ENCODE measurements at places on chromosomes 5 and 9.

- no peak for DNase-seq
These were observed 295.5 kb upstream of the SMC2 start for GRCh38 chr9:103798620-103799019.

DNA sequence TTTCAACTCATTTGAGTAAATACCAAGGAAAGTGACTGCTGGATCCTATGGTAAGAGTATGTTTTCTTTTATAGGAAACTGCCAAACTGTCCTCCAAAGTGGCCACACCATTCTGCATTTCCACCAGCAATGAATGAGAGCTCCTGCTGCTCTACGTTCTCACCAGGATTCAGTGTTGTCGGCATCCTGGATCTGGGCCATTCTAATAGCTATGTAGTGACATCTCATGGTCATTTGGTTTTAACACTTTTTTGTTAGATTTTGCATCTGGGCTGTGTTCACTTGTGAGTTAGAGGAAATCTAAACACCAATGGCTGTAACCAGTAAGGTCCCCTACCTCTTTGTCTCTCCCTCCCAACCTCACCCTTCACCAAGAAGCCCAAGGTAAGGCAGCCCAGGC, 115.9 kb downstream of the ATPSCKMT start:
- no peak for DNase-seq

DNA sequence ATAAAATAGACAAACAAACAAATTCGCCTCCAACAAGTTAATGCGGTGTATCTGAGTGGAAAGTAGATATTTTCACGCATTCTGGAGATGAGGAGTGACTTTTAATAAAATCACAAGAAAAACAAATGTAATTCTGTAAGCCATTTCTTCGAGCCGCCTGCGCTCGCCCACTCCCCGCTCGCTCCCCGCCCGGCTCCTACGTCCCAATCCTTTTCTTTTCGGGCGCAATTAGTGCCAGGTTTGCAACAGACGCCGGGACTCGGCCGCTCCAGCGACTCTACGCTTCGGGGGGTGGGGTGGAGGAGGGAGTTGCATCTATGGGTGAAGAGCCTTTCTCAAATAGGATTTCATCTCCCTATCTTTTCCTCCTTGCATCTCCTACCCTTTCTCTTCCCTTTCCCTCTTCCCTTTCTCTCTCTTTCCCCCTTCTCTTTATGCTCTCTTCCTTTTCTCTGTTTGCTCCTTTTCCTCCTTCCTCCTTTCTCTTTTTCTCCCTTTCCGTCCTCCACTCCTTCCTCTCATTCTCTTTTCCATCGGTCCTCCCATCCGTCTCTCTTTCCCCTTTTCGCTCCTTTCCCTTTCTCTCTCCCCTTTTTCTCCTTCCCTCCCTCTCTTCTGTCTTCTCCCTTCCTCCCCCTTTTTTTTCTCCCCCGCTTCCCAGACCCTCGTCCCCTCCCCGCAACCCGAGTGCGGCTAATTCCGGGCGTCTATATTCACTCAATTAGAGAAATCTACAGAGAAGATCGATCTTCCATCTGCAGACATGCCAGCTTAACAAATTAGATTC, 6.1 kb upstream of the OTP start:
- DNase-seq = no peak

DNA sequence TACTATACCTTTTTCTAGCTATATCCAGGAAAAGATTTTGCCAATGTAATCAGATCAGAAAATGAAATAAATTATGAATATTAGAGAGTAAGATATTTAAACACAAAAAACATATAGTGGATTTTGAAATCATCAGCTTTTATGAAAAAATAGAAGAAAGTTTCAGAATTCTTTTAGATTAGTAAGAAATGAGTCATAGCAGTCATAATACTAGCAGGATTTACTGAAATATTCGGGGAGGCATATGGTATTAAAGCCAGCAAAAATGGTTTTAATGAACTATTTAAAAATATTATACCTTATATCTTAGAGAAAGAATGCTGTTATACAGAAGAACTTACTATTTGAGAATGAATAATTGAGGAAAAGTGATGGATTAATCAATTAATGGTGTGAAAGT, 303.6 kb upstream of the NUDT12 start:
- DNase-seq = no peak

DNA sequence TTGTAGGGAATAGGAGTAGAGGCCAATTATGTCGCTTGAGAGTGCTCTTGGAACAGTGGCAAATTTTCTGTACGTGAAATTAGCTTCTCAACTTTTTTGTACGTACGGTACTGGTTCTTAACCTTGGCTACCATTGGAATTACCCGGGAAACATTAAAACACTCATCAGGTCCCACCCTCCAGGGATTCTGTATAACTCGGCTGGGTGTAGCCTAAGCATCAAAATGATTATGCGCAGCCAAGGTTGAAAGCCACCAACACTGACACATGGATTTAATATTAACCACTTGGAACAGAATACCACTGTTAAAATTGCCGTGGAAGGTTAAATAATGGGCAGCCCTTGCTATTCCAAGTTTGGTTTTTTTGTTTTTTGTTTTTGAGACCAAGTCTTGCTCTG, 17.4 kb downstream of the DNAJA1 start:
- no peak for DNase-seq

- DNase-seq = no peak
These were observed 26.1 kb upstream of the RNU6ATAC start for GRCh38 chr9:134190232-134191121.

GRCh38 chr5:138064526-138064925, 19.3 kb upstream of the WNT8A start:
- no peak for DNase-seq

GRCh38 chr5:2764581-2764980, 13.1 kb upstream of the IRX2 start:
- no peak for DNase-seq

- no peak for DNase-seq
These were observed 168.4 kb upstream of the MAP1B start for GRCh38 chr5:71938895-71939294.

DNA sequence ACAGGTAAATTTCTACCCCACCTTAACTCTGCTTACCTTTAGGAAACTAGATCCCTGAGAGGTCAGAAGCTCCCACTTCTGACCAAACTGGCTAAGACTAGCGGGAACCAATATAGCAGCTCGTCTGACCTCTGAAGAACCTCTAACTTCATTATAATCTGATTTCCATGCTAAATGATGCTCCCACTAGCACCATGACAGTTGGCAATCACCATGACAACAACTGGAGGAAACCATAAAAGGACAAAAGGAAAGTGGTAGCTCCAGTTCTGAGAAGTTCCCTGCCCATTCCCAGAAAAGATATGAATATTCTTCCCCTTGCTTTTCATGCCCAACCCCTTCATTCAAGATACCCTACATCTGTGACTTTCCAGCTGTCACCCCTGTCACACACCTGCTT, 483.3 kb downstream of the CTNND2 start:
- DNase-seq = no peak

- DNase-seq = no peak
These were observed 62.2 kb upstream of the IL33 start for GRCh38 chr9:6153425-6153824.

- DNase-seq = no peak
These were observed 170.1 kb upstream of the PITX1 start for GRCh38 chr5:135204151-135204600.

DNA sequence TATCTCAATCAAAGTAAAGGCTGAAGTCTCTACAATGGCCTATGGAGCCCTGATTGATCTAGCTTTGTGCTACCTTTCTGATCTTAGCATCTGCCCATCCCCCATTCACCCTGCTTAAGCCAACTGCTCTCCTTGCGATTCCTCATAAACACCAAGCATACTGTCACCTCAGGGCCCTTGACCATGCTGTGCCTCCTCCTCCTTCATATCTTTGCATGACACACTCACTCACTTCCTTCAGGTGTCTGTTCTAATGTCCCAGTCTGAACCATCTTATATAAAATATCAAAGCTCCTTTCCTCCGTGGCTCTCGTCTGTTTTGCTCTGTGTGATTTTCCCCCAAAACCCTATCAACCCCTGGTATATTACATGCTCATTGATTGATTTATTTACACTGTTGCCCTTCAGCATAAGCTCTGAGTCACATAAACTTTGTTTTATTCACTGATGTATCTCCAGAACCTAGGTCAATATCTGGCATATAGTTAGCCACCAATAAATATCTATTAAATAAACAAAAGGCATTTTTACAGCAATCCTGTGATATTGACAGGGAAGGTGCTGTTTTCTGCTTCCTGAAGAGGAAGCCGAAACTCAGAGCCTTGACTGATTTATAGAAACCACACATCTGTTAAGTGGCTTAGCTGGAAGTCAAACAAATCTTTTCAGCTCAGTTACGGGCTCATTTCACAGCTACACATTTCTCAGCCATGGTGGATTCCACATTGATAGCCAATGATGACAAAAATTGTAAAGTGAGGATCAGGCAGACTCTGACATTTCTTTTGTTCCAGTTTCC, 103.6 kb downstream of the BOD1 start:
- no peak for DNase-seq

GRCh38 chr9:128107468-128108268, 19.9 kb downstream of the PTGES2 start:
- DNase-seq = no peak

- no peak for DNase-seq
These were observed 261.1 kb downstream of the MED10 start for GRCh38 chr5:6117212-6117611.

GRCh38 chr9:130561056-130561455, 18.3 kb upstream of the FUBP3 start:
- no peak for DNase-seq

GRCh38 chr9:88990729-88991065, 571 bp upstream of the S1PR3 start:
- DNase-seq = no peak

DNA sequence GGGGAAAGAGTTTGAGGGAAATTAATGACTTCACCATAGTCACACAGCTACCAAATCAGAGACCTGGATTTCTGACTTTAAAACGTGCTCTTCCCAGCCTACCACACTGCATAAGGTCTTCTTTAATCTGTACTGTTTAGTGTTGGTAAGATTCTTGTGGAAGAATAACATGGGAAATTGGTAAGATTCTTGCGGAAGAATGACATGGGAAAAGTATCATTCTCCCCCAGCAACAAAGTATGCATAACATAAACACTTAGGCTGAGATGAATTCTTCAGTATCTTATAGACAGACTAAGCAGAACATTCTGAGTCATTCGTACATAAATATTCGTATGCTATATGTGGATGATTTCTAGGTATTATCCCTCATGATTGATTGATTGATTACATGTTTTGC, 170.4 kb downstream of the FOCAD start:
- DNase-seq = no peak

GRCh38 chr9:96612105-96612965, 7.3 kb downstream of the CDC14B start:
- DNase-seq = no peak

DNA sequence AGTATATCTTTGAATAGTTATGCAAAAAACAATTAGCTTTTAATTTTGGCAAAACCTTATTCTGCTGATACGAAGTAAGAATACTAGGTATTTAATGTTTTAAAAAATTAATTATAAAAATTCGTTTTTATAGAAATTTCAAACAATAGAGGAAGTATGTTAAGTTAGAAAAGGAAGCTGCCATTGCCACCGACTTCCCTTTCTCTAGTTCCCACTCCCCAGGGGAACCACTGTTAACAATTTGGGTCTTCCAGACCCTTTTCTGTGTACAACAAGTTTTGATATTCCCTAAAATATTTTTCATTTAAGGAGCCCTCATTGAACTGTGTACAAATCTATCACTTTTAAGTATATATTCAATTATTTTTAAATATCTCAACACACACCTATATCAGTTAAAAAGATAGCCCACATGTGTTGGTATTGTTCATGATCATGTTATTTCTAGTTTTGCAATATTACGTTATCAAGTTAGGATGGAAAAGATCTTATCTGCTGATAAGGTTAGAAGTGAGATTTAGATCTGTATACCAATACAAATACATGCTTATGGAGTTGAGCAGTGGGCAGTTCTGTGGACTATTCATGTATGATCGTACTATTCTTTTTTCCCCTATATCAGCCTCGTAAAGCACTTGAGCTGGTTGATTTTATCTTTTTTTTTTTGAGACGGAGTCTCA, 25.9 kb downstream of the NDFIP1 start:
- no peak for DNase-seq

- no peak for DNase-seq
These were observed 225.7 kb upstream of the KLF9 start for GRCh38 chr9:70639853-70640814.

DNA sequence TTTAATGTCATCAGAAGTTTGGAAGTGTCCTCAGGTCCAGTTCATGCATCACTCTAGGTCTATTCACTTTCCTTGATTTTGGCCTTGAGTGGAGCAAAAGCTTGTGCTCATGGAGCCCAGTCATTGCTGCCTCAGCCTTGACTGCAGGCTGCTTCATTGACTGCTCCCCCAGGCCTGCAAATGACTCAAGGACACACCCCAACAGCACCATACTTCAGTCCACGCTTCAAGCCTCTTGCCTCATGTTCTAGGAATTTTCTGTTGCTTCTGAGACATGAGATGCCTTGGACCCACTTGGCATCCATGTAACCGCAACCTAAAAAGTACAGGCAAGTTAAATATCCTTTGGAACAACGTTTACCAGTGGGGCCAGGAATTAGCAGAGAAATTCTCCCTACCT, 193.7 kb downstream of the PIK3R1 start:
- DNase-seq = no peak

GRCh38 chr9:117464941-117465616, 50.2 kb upstream of the ASTN2 start:
- no peak for DNase-seq

DNA sequence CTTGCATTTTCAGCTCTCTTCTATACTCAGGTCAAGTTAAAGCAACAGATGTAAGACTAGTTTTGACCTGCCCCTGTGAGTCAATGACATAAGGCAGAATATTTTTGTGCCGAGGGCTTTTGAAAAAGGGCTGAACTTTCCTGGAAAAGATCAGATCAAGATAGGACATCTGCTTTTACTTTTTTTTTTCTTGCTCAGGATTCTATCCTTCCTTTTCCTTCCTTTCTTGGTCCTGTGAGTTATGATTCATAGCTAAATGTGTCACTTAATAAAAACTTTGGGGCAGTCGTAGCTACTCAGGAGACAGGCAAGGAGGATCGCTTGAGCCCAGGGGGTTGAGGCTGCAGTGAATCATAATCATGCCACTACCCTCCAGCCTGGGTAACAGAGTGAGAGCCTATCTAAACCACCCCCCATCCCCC, 84.3 kb upstream of the BRINP1 start:
- no peak for DNase-seq

DNA sequence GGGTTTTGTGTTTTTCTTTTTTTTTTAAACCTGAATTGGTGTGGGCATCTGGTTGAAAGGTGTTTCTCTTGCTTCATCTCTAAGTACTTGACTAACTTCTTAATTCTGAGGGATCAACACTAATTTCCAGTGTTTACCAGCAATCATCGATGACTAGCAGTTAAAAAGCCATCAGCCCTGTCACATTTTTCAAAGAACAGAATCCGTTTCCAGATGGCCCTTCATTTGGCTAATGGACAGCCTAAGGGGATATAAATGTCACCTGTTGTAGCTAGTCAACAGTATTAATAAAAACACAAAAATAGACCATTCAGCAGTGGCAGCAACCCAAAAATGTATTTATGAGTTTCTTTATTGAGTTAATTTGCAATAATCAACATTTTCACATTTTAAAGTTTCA, 1076.5 kb downstream of the MAT2B start:
- DNase-seq = no peak
